ENCODE measurements at places on chromosomes 7 and 10.

GRCh38 chr7:94183289-94183749, 179.2 kb upstream of the BET1 start:
- DNase-seq, result no peak

DNA sequence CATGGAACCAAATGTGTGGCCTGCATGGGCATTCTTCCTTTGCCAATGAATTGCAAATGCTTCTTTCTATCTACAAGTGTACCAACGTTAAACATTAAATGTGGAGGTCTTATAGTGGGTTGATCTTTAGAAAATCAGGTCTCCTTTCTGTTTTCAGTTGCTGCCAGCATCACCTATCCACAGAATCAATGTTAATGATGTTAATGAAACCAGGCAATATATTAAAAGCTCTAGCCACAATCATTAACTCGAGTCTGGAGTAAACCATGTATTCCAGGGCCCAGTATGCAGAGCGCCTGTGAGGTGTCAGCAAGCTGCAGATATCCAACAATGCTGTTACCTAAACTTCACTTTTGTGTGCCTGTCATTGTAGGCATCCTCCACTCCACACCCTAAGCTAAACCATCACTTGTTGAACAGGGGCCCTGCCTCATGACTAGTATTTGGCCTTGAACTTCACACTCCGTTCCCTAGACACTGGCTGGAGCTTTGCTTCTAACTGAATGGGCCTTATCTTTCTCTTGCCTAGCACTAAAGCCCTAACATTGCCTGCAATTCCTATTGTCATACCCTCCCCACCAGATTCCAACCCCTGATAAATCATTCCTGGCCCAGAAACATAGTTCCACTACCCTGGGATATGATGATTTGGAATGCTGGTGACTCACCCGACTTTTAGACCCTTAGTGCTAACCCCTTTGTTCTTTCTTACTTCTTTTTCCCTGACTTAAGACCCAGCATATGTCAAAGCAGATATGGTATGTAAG, 24.3 kb upstream of the ITGB8 start:
- DNase-seq, result no peak

DNA sequence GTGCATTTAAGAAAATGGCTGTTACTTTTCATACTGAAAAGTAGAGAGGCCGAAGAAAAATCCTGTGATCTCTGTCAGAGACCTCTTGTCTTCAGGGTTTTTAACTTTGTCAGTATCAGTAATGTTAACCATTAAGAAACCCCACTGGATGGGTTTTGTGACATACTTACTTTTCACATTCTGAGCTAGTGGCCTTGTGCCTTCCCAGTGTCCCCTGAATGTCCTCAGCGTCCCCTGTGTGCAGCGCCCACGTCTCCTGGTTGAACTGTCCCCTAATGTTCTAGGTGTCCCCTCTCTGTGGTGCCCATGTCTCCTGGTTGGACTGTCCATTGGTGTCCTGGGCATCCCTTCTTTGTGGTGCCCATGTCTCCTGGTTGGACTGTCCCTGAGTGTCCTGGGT, 9.6 kb downstream of the DYNC2I1 start:
- DNase-seq, result no peak

GRCh38 chr7:68828575-68828974, 769.7 kb upstream of the AUTS2 start:
- no peak for DNase-seq

DNA sequence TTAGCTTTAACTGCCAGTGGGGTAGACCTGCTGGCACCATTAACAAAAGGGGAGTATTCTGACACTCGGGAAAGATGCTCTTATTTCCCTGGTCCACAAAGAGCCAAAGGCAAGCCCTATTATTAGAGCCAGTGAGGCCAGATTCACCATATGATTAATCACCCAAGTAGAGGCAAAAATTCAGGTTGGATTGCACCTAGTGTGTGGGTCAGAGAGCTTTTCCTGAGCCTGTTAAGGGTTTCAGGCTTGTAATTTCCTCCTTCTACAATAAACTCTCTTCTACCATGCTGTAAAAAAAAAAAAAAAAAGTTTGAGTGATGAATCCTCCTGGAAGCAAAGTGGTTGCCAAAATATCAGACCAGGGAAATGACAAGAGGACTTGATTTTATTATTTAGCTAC, 163.5 kb downstream of the MBL2 start:
- no peak for DNase-seq

DNA sequence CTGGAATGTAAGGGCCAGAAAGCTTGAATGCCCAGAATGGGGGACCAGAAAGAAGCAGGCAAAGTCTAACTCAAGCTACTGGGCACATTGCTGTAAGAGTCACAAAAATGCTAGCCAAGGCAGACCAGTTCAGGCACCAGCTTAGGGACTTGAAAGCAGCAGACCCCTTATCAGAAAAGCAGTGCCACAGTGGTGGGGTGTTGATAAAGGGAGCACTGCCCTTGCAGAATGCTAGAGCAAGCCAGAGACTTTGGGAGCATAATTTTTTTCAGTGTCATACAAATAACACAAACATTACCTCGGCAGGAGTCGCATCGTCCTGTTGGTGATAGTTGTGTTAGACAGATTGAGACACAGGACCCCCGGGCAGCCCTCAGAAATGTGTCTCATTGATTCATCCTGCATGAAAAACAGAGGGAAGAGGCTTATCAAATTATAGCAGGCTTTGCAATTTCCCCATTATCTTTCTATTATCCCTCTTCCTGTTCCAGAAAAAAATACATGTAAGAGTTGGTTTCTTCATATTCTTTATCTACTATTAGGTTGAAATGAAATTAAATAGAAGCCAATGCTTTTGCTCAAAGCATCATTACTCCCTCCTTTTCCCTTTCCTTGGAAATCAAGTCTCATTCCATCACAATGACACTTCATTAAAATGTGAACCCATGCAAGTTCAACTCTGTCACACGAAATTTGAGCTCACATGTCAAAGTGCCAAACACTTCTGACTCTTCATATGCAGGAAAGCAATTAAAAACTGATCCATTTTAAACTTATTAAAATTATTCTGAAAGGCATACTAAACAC, 13.4 kb downstream of the LRRC17 start:
- no peak for DNase-seq

- no peak for DNase-seq
Observed at GRCh38 chr10:120456143-120456625, 843 bp upstream of the PLPP4 start.

GRCh38 chr7:9621927-9622326, 1188.5 kb downstream of the NXPH1 start:
- DNase-seq, result no peak

GRCh38 chr10:5310914-5311313, 53.9 kb upstream of the UCN3 start:
- no peak for DNase-seq

- no peak for DNase-seq
Observed at GRCh38 chr10:48519481-48520183, 85.2 kb downstream of the ARHGAP22 start.

DNA sequence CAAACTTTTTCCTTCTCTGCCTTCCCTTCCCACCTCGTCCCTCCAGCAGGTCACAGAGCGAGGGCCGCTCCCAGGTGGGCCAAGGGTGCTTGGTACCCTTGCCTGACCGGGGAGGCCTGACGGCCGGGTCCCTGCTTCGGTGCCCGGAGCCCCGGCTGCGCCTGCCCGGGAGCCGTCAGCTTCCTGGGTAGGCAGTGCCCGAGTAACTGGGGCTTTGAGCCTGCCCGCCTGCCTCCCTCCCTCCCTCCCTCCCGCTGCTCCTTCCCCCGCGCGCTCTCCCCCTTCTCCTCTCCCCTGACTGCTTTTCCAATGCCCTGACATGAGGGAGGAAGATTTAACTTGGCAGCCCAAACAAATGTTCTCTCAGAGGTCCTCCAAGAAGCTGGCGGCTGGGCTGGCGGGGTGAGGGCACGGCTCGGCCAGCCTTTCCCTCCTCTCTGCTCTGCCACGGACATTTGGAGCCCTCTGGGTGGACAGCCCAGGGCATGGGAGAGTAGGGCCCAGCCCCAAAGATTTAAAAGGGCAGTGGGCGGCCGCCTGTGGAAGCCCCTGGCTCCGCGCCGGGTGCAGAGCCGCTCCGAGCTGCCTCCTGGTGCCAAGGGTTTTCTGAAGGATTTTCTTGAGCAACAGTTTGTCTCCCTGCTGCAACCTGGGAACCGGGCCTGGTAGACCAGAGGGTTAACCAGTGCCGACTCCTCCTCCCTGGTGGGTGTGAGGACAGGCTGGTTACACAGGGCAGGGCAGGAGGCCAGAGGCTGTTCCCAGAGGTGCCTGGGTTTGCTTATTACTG, 2.0 kb downstream of the ZMIZ1 start:
- no peak for DNase-seq

Data from stimulated activated CD4-positive, alpha-beta T cell treated with anti-CD3 and anti-CD28 coated beads, Interleukin-12 subunit alpha, Interleukin-12 subunit beta, amount 100 ng/mL, for 48 hours (primary cell).